ENCODE measurements at places on chromosomes 5 and 9. TPM values are rescaled to one million over a fixed set of nuclear protein-coding genes. Genes with fewer than 3 reads are reported as not detected.

NIM1K gene
- not detected for polyA plus RNA-seq

SLC1A3 gene
- not detected for polyA plus RNA-seq

SLC12A7 gene
- polyA plus RNA-seq = 16.0 TPM

GRM6 gene
- polyA plus RNA-seq = not detected

F12 gene
- not detected for polyA plus RNA-seq

PCDHGA1 gene
- not detected for polyA plus RNA-seq

TAF1L gene
- not detected for polyA plus RNA-seq

CEP72 gene
- 5.2 TPM for polyA plus RNA-seq

PTPN3 gene
- not detected for polyA plus RNA-seq

SMIM33 gene
- 0.74 TPM for polyA plus RNA-seq

PCDHB10 gene
- not detected for polyA plus RNA-seq

CD14 gene
- polyA plus RNA-seq = 1.6 TPM

C5orf52 gene
- polyA plus RNA-seq = not detected

GRCh38 chr5:103519550-103519949, 43.0 kb downstream of the NUDT12 start:
- H3K4me1 ChIP-seq = no peaks in the 10 kb centered on the region
- H3K27me3 ChIP-seq = no peaks in the 10 kb centered on the region

DNA sequence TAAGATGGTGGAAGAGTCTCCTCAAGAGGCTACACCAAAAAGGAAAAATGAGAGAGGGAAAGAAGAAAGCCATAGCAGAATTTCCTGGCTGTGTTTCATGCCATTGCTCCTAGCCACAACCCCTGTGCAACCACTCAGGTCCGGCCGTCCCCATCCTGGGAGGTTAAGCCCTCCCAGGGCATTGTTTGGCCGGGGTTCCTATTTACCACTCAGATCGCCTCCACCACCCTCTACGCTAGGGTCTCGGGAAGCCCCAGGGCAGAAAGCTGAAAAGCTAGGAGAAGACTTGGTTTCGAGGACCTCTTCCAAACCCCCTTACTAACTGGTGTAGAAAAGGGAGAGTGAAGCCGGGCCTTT, 715 bp downstream of the RC3H2 start:
- H3K4me1 ChIP-seq = peaks cover 59% of the 10 kb centered on the region
- no peaks in the 10 kb centered on the region for H3K27me3 ChIP-seq
- H3K4me3 ChIP-seq = peak overlapping the region; percentile 95

- H3K4me1 ChIP-seq = no peaks in the 10 kb centered on the region
- no peak overlapping the region for H3K4me3 ChIP-seq
- H3K36me3 ChIP-seq = no peaks in the 10 kb centered on the region
Observed at GRCh38 chr9:24257726-24258125, 288.0 kb downstream of the IZUMO3 start.

DNA sequence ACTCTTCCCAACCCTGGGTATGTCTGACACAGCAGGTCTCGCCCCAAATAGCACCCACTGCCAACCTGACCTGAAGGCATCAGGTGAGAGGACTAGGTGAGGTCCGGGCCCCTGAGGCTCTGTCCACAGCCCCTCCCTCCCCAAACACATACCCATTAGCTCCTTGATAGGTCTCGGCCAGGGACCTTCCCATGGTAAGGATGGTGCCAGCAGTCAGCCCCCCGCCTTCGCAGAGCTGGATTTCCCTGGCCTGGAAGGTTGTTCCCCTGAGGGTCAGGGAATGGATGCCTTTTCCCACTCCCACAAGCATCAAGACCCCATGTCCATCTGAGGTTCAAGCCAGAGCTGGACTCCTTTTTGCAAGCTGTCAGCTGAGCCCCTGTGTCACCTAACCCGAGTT, 2.7 kb downstream of the ENHO start:
- no peak for DNase-seq
- peaks cover 10% of the 10 kb centered on the region for H3K4me1 ChIP-seq
- no peaks in the 10 kb centered on the region for H3K27me3 ChIP-seq
- H3K36me3 ChIP-seq = no peaks in the 10 kb centered on the region

DNA sequence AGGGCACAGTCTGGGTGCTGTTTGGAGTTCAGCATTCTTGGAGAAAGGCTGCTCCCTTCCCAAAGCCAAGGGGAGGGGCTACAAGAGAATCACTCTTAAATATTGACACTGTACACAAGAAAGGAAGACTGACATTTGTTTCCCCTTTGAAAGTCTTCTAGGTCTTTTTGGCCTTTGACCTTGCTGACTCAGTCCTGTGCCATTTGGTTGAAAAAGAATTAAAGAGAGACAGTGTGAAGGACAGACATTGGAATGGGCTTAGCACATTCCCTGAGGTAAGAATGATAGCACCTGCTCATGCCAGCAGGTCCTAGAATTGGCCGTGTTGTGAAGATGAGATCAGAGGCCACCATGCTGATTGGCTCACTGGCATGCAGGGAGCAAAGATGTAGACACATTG, 271.4 kb upstream of the ZNF608 start:
- no peaks in the 10 kb centered on the region for H3K36me3 ChIP-seq
- H3K27me3 ChIP-seq = no peaks in the 10 kb centered on the region
- no peaks in the 10 kb centered on the region for H3K4me1 ChIP-seq
- DNase-seq = no peak

DNA sequence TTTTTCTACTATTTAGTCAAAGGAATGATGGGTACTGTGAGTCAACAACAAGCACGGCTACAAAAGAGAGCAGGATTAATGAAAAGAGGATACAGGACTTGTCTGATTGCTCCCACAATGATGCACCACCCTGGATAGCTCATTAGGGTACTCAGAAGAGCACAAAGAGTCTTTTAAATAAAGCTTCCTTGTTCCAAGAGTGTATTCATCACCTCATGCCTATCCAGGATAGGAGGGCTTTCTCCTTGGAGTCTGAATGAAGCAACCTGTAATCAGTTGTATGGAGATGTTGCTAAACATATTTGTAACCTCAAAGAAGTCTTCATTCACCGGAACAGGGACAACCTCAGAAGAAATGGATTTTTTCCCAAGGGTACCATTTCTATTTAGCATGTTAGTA, 219.5 kb upstream of the TMEM161B start:
- H3K4me1 ChIP-seq = no peaks in the 10 kb centered on the region
- no peak for DNase-seq
- no peaks in the 10 kb centered on the region for H3K36me3 ChIP-seq
- H3K27me3 ChIP-seq = peaks cover 2% of the 10 kb centered on the region
- no peak overlapping the region for H3K27ac ChIP-seq

DNA sequence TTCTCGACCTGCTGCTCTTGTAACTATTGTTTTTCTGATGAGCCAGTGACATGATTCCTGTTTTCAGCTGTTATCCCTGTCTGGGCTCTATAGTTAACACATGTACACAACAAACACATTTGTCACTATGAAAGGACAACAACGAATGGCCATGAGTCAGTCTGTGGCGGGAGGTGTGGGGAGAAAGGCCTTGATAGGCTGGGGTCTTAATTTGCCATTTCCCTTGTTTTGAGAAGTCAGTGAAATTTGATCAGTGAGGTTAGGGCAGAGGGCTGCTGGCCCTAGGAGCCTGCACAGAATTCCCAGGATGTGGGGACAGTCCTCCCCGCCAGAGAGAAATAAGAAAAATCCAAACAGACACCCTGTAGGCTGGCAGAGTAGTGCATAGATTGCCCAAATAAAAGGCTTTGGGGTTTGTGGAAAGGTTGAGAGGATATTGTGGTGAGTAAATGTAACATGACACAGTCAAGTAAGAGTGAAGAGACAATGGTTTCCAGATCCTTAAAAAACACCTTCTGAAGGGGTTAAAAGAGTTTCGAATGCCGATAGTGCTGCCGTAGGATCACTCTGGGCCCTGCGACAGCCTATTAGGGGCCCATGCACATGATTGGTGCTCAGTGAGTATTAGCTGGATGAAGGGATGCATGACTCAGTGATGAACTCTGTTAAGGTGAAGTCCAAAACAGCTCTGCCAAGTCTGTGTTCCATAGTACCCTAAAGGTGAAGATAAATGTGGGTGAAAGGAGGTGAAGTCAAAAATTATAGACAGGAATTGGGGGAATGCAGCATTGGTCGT, 110.9 kb upstream of the PRRC1 start:
- H3K27me3 ChIP-seq = no peaks in the 10 kb centered on the region
- no peaks in the 10 kb centered on the region for H3K4me1 ChIP-seq
- H3K4me3 ChIP-seq = no peak overlapping the region
- H3K27ac ChIP-seq = no peak overlapping the region

DNA sequence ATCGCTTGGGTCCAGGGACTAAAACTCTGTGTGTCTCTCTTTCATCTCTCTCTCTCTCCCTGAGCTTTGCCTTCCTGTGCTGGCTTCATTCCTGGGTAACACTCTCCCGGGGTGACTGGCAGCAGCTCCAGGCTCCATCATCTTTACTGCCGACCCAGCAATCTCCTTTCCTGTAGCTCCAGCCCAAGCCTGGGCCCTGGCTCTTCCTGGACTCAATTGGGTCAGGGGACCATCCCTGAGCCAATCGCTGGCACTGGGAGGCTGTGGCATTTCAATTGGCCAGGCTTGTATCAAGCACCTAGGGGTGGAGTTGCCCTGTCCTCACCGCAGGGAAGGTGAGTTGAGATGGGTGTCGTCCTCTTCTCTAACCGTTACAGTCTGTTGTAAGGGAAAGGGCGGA, 31.9 kb downstream of the FAM240B start:
- no peaks in the 10 kb centered on the region for H3K4me1 ChIP-seq
- no peaks in the 10 kb centered on the region for H3K36me3 ChIP-seq
- H3K27me3 ChIP-seq = no peaks in the 10 kb centered on the region
- no peak for DNase-seq
- H3K27ac ChIP-seq = no peak overlapping the region
- no peak overlapping the region for H3K4me3 ChIP-seq

GRCh38 chr5:7320701-7321301, 75.1 kb upstream of the ADCY2 start:
- no peak overlapping the region for H3K4me3 ChIP-seq
- no peak for DNase-seq
- no peaks in the 10 kb centered on the region for H3K27me3 ChIP-seq

GRCh38 chr5:79842006-79842881, 148.8 kb downstream of the MTX3 start:
- peaks cover 5% of the 10 kb centered on the region for H3K27me3 ChIP-seq
- H3K4me3 ChIP-seq = no peak overlapping the region
- no peak for DNase-seq
- no peaks in the 10 kb centered on the region for H3K4me1 ChIP-seq

- no peaks in the 10 kb centered on the region for H3K36me3 ChIP-seq
- H3K27ac ChIP-seq = no peak overlapping the region
- H3K27me3 ChIP-seq = no peaks in the 10 kb centered on the region
- no peaks in the 10 kb centered on the region for H3K4me1 ChIP-seq
- no peak overlapping the region for H3K4me3 ChIP-seq
- DNase-seq = no peak
Observed at GRCh38 chr5:42131081-42131480, 206.0 kb downstream of the FBXO4 start.

GRCh38 chr5:135238622-135239452, 160.2 kb downstream of the MACROH2A1 start:
- no peak overlapping the region for H3K27ac ChIP-seq
- no peaks in the 10 kb centered on the region for H3K4me1 ChIP-seq
- no peaks in the 10 kb centered on the region for H3K36me3 ChIP-seq
- H3K27me3 ChIP-seq = no peaks in the 10 kb centered on the region
- DNase-seq = no peak

DNA sequence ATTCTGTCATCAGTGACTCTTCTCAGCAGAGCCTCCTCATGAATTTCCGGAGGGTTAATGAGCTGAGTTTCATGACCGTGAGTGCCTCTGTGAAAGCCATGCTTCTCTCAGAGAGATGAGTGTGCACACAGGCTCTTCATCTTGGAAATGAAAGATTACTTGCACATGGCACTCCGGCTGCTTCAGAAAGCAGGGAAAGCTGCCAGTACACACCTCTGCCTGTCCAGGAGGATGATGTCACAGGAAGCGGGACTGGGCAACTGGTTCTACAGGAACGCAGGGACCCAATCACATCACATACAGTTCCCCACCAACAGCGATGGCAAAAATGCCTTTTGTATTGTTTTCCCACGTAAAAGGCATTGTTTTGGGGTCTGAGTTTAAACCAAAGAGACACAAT, 286.0 kb upstream of the DAP start:
- no peak for DNase-seq
- H3K4me3 ChIP-seq = no peak overlapping the region
- no peaks in the 10 kb centered on the region for H3K4me1 ChIP-seq
- no peaks in the 10 kb centered on the region for H3K36me3 ChIP-seq
- H3K27ac ChIP-seq = no peak overlapping the region
- H3K27me3 ChIP-seq = no peaks in the 10 kb centered on the region

DNA sequence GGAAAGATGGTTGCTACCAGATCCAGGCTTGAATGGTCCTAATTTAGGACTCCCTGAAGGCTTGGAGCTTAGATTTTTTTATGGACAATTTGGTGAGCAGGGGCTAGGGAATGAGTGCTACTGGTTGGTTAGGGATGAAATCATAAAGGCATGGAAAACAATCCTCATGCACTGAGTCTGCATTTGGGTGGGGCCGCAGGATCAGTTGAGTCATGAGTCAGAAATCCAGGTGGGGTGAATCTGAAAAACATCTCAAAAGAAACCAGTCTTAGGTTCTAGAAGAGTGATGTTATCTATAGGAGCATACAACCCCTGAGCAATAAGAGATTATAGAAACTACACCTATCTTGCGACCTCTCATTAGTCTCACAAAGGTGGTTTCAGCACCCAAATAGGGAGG, 300.0 kb downstream of the KIF4B start:
- no peaks in the 10 kb centered on the region for H3K36me3 ChIP-seq
- no peaks in the 10 kb centered on the region for H3K4me1 ChIP-seq
- no peaks in the 10 kb centered on the region for H3K27me3 ChIP-seq
- H3K27ac ChIP-seq = no peak overlapping the region
- no peak for DNase-seq
- no peak overlapping the region for H3K4me3 ChIP-seq

DNA sequence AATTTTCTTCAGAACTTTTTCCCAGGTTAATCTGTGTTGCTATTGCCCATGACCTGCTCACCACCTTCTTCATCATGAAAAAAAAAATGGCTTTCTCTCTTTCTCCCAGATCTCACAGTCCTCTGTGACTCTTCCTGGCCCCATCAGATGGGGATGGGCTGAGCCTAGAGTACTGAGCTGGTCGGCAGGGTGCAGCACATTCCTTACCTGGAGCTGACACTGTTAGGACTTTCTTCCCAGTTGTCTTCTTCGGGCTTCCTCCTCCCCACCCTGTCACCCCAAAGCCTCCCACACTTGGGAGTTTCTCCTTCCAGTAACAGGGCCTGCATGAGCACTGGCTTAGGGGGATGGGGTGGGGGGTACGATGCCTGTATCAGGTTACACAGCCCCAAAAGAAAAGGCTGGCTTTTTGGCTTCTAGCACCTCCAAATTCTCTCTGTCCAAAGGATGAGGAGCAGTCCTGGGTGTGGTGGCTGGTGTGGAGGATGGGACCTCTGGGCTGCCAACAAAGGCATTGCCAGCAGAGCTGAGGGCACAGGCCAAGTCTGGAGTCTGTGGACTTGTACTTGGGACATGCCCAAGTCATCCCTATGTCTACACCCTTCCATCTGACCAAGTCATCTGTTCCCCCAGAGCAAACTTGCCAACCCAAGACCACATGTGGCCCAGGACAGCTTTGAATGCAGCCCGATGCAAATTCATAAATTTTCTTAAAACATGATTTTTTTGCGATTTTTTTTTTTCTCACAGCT, 68.0 kb upstream of the HSPA9 start:
- DNase-seq = no peak
- H3K4me3 ChIP-seq = no peak overlapping the region
- H3K36me3 ChIP-seq = no peaks in the 10 kb centered on the region
- no peaks in the 10 kb centered on the region for H3K4me1 ChIP-seq
- no peak overlapping the region for H3K27ac ChIP-seq
